Fibroblast of upper back skin (primary cell): ENCODE measurements at places on chromosomes 2 and 18.

DNA sequence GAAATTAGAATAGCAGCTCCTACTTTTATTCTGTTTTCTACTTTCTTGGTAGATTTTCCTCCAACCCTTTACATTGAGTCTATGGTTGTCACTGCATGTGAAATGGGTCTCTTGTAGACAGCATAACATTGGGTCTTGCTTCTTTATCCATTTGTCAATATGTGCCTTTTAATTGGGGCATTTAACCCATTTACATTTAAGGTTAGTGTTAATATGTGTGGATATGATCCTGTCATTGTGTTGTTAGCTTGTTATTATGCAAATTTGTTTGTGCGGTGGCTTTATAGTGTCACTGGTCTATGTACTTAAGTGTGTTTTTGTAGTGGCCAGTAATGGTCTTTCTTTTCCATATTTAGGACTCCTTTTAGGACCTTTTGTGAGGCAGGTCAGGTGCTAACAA, 276.9 kb upstream of the SPHKAP start:
- no peak for DNase-seq

GRCh38 chr2:74472945-74473258, 422 bp upstream of the MRPL53 start:
- no peak for DNase-seq

GRCh38 chr2:54672590-54673456, 50.6 kb upstream of the EML6 start:
- DNase-seq: no peak

- no peak for DNase-seq
Observed at GRCh38 chr18:75760208-75760607, 332.7 kb upstream of the SMIM21 start.

GRCh38 chr2:12702168-12703121, 14.3 kb upstream of the TRIB2 start:
- peak; percentile 92 for DNase-seq

DNA sequence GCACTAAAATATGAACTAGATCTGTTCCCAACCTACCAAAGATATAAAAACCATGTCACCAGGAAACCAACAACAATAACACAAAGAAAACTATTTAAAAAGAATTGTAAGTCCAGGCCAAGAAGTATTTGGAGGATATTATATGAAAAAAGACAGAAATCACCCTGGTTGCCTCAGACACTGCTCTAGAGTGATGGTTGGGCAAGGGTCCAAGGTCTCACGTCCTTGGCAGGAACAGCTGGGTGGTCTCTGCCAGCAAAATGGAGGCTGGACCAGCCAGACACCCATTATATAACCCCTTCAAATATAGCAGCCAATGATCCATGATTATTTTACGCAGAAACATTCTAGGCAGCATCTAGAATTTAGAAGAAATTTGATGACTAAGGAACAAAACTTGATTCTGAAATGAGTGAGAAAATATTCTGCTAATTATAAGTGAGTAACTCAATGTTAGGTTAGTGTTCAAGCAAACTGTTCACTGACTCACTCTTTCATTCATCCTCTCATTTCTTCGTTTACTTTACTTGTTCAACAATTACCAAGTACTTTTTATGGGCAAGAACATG, 35.4 kb downstream of the MRPL35 start:
- no peak for DNase-seq

DNA sequence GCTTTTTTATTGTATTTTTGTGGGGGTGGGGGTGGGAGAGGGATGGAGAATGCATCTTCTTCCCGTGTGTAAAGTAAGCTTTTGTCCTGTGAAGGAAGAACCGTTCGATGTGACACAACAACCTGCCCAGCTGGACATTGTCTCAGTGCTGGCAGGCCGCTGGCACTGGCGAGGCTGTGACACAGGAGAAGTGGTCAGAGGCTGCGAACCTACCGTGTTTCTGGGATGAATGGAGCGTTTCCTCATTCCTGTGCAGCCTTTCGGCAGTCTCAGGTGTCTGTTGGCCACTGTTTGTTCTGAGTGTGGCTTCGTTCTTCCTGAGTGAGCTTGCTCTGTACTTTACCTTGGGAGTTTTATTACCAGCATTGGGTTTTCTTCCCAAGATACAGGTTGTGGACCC, 8.0 kb downstream of the RAMP1 start:
- no peak for DNase-seq

DNA sequence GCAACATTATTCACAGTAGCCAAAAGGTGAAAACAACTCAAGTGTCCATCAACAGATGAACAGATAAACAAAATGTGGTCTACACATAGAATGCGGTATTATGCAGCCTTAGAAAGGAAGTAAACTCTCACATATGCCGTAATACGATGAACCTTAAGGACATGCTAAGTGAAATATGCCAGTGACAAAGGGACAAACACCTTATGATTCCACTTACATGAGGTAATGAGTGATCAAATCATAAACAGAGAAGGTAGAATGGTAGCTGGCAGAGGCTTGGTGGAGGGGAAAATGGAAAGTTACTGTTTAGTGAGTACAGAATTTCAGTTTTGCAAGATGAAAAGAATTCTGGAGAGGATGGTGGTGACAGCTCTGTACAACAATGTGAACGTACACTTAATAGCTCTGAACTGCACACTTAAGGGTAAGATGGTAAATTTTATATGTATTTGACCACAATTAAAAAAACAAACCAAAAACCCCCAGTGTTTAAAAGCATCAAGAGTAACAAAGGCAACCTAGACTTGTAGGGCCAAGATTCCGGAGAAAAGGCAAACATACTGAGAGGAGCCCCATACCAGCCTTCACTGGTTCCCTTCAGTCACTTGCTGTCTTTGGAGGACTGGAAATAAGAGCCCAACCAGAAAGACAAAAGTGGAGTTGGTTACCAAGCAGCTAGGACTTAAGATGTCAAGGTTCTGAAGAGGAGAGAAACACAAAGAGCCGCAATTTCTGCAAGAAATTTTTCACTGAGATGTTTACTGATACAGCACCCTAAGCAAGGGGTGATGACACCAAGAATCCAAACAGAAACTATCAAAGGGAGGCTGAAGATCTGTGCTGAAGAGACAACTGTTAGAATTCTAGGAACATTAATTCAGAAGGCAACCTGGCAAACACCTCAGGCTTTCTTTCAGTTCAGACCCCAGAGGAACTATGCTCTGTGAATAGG, 61.3 kb downstream of the CUL3 start:
- no peak for DNase-seq

DNA sequence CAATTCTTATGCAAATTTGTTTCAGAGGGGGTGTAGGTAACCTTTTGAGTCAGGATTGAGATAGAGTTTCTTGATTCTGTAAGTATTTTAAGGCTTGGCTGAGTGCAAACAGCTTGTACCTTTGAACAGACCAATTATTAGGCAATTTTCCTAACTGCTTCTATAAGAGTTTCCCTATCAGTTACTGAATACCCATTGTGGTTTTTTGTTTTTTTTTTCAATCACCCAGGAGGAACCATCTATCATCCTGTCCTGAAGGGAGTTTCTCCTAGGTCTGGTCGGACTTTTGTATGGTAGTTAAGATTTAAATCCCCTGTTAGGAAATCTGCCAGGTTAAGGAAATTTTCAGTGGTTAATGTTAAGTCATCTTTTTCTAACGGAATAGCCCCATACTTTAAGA, 319.4 kb upstream of the SLC39A10 start:
- peak; percentile 35 for DNase-seq

DNA sequence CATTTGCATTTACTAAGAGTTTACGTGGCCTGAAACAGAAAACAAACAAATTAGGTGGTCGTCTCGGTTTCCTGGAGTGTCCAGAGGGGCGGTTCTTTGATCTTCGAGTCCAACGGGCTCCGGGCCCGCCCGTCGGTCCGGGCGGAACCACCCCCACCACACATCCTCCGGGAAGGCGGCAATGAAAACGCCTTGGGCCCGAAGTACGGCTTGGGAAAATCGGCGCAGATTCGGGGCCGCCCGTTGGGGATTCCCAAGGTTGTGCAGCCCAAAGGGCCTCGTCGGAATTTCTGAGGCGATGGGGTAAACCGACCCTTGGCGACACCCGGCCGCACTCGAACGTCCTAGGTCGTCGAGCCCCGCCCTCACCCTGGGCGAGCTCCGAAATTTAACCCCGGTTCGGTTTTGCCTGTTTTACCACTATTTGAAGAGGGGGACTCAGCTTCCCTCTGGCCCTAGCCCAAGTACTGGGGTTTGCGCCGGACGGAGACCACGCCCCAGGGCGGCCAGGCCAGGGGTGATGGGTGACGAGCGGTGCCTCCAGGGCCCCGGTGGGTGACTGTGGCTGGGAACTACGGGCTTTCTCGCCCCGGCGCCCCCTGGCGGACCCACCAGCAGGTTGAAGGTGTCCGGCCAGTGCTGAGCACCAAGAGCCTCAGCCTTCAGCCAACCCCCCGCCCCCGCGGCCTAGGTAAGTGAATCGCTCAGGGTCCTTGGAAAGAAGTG, 1.9 kb upstream of the CFAP53 start:
- peak; percentile 50 for DNase-seq

- DNase-seq: no peak
Observed at GRCh38 chr18:1965541-1965940, 605.8 kb downstream of the METTL4 start.

GRCh38 chr2:62999905-63000304, 50.7 kb upstream of the OTX1 start:
- DNase-seq: no peak

GRCh38 chr2:222364285-222364895, 60.0 kb upstream of the SGPP2 start:
- DNase-seq: peak; percentile 8

DNA sequence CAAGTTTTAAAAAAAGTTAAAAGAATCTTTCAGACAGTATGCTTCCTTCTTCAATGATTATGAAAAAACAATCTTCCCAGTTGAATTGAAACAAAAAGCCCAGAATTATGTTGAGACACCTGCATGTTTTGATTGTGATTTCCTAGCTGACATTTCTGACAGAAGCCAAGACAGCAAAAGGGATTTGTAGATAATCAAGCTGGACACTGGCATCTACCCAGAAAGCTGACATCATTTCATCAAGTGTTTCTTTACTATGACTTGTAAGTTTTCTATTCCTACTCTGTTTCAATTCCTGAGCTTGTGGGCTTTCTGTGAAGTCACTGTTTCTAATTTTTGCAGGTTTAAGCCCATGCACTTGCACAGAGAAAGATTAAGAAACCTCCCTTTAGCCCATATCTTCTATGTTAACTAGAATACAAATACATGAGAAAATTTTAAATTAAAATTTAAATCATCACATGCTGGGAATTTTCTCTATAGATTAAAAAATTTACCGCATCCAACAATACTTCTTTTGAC, 82.9 kb upstream of the CCDC85A start:
- DNase-seq: no peak

GRCh38 chr2:134083548-134083947, 170.3 kb upstream of the MGAT5 start:
- DNase-seq: no peak

DNA sequence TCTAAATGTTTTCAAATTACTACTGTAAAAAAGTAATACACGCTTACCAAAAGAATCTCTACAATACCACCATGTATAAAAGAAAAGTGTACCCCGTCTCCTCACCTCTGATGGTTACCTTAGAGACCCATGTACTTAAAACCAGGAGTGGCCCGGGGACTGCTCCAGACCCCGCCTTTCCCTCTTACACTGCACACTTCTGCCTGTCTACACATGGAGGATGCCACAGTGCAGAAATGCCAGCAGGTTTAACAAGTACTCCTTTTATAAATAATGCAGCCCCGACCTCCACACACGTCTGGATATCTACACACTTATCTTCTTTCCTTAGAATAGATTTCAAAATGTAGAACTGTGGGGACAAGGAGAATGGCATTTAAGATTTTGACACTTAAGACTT, 5.3 kb downstream of the HDAC4 start:
- DNase-seq: no peak

DNA sequence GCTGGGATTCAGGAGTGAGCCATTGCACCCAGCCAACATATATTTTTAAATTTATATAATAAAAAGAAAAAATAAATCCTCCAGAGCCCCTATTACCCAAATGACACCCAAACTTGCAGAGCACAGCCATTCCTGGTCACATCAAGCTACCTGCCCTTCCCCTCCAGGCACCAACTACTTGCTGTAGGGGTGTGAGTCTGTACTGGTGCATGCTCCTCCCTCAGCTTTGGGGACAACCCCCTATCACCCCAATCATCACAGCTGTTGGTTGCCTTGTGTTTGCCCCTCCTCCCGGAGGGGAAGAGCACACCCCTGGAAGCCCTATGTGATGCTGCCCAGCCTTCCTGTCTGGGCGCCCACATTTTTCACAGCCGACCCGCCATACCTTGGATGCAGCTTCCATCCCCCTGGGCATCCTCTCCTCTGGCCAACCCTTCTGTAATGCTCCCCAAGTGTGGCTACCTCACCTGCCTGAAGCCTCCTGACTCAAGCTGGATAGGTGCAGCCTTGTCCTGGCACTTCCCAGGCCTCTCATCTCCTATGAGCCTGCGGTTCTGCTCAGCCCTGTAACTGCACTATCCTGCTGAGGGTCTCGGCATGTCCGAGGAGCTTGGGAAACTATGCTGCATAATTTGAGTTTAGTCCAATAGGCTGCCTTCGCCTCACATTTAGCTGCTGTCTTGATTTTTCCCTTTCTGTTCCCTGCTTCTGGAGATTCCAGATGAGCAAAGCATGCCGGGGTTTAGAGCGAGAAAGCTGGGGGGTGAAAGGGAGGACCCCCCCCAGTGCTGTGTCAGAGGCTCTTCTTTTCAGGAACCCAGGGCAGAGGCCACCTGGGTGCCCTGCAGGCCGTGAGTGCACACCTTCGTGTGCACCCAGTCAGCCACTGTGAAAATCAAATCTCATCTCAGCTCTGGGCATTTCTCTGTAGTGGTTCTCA, 27.2 kb downstream of the CHST10 start:
- DNase-seq: no peak

- DNase-seq: peak; percentile 75
Observed at GRCh38 chr2:142742371-142743214, 134.9 kb upstream of the KYNU start.

DNA sequence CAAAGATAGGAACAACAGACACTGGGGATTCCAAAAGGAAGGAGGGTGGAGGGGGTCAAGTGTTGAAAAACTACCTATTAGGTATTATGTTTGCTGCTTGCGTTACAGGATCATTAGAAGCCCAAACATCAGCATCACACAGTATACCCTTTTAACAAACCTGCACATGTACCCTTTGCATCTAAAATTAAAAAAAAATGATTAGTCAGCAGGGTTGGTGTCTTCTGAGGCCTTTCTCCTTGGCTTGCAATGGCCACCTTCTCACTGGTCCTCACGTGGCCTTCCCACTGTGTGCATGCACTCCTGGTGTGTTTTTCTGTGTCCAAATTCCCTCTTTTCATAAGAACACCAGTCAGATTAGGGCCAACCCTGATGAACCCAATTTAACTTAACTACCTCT, 5.6 kb upstream of the IMPA2 start:
- no peak for DNase-seq

- peak; percentile 37 for DNase-seq
Observed at GRCh38 chr2:179524809-179525339, 260.2 kb upstream of the SESTD1 start.

DNA sequence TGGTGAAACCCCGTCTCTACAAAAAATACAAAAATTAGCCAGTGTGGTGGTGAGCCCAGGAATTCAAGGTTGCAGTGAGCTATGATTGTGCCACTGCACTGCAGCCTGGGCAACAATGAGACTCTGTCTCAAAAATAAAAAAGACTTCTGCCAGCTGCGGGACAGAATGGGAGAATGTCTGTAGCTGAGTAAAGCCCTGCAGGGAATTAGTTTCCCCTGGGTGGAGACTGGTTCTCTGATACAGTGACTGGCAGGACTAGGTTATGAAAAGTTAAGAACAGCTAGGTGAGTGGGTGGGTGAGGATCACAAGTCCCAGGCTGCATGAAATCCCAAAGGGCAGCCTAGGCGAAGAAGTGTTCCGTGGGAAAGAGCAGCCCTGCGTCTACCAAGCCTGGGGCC, 13.8 kb upstream of the CATIP start:
- DNase-seq: no peak

- no peak for DNase-seq
Observed at GRCh38 chr18:31451625-31452024, 4.1 kb downstream of the DSG3 start.

- DNase-seq: peak; percentile 43
Observed at GRCh38 chr2:109703077-109703476, 88.9 kb downstream of the SOWAHC start.
